ENCODE measurements at places on chromosomes 7 and 10.
A peak's percentile ranks its signal among the peaks of the same experiment; 100 is the strongest.

DNA sequence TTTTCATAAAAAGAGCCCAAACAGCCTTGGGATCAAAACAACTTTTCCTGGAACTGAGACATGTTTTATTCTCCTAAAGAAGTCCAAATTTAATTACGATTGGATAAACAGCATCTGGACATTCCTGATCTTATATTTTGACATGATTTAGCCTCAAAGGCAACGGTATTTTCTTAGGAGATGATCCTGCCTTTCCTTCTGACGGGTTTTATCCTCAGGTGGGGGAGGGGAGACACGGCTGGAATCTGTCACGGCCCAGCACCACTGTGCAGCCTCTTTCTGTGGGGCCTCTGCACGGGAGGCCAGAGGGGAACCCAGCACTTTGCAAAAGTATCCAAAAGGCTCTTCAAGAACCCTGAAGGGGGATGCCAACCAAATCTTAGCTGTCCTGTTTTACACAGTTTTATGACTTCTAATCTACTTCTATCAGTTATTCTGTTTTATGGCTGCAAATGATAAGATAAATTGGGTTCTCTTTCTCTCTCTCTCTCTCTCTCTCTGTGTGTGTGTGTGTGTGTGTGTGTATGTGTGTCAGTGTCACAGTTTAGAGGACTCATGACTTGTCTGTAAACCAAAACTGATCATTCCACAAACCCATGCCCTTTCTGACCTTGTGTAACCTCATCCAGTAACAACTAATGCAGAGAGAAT lies 321.1 kb upstream of the NPVF start:
- H3K27ac ChIP-seq: no peak overlapping the region
- no peaks in the 10 kb centered on the region for H3K4me1 ChIP-seq
- H3K36me3 ChIP-seq: no peaks in the 10 kb centered on the region
- H3K4me3 ChIP-seq: no peak overlapping the region
- DNase-seq: no peak

DNA sequence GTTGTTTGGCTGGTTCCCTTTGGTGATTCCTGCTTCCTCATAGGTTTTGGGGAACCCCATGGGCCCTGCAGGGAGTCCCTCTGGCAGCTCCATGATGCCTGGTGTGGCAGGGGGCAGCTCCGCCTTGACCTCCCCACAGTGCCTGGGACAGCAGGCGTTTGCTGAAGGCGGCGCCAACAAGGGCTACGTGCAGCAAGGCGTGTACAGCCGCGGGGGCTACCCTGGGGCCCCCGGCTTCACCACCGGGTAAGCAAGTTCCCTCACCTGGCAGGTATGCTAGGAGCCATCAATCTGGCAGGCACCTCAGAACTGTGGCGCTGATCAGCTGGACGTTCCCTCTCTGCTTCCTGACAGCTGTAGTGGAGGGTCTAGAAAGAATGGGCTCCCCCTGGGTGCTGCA lies 8.3 kb downstream of the ZMIZ2 start:
- H3K27me3 ChIP-seq: no peaks in the 10 kb centered on the region
- H3K4me1 ChIP-seq: no peaks in the 10 kb centered on the region
- H3K36me3 ChIP-seq: no peaks in the 10 kb centered on the region

GRCh38 chr10:125248489-125248888 lies 88.1 kb upstream of the CTBP2 start:
- no peak overlapping the region for H3K4me3 ChIP-seq
- H3K4me1 ChIP-seq: no peaks in the 10 kb centered on the region
- H3K27ac ChIP-seq: no peak overlapping the region
- H3K36me3 ChIP-seq: no peaks in the 10 kb centered on the region

- DNase-seq: no peak
- no peaks in the 10 kb centered on the region for H3K36me3 ChIP-seq
- no peak overlapping the region for H3K27ac ChIP-seq
Observed at GRCh38 chr10:55782181-55782580, 578.9 kb downstream of the ZWINT start.

GRCh38 chr7:36486336-36486735 lies 96.7 kb downstream of the ANLN start:
- no peak overlapping the region for H3K4me3 ChIP-seq
- no peak for DNase-seq
- H3K36me3 ChIP-seq: no peaks in the 10 kb centered on the region
- peaks cover 12% of the 10 kb centered on the region for H3K4me1 ChIP-seq
- H3K27ac ChIP-seq: no peak overlapping the region

DNA sequence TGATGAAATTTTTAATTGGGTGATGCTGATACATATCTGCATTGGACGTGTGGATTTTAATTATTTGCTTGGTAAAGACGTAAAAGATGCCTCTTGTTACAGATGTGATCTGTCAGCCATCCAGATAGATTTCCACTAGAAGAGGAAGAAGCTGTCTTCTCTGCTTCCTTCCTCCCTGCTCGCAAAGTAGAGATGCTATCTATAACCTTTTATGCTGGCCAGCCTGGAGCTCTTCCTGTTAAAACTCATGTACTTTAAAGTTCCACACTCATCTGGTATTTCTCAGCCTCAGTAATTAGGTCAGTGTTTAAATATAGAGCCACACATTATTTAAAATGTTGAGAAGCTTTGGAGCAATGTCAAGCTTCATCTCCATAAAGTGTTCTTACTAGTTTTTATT lies 51.2 kb upstream of the TMEM229A start:
- no peak overlapping the region for H3K4me3 ChIP-seq
- no peaks in the 10 kb centered on the region for H3K4me1 ChIP-seq
- no peaks in the 10 kb centered on the region for H3K27me3 ChIP-seq
- DNase-seq: no peak
- H3K36me3 ChIP-seq: no peaks in the 10 kb centered on the region

DNA sequence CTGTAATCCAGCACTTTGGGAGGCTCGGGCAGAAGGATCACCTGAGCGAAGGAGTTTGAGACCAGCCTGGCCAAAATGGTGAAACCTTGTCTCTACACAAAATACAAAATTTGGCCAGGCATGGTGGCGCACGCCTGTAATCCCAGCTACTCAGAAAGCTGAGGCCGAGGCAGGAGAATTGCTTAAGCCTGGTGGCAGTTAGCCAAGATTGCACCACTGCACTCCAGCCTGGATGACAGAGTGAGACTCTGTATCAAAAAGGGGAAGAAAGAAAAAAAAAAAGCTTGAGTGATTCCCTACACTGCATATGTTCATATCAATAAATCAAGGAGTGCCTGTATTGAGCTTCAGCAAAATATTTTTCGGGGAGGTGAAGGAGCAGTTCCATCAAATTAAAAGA lies 45.8 kb upstream of the SRRM3 start:
- no peak overlapping the region for H3K4me3 ChIP-seq
- H3K4me1 ChIP-seq: no peaks in the 10 kb centered on the region
- no peaks in the 10 kb centered on the region for H3K27me3 ChIP-seq
- no peaks in the 10 kb centered on the region for H3K36me3 ChIP-seq
- H3K27ac ChIP-seq: no peak overlapping the region
- DNase-seq: no peak

- H3K27me3 ChIP-seq: no peaks in the 10 kb centered on the region
- 0 out of 2 replicates have a peak, but pooled peaks cover 3% of the 10 kb centered on the region for H3K4me1 ChIP-seq
- H3K4me3 ChIP-seq: no peak overlapping the region
Observed at GRCh38 chr10:102291221-102291905, 46.0 kb downstream of the GBF1 start.

DNA sequence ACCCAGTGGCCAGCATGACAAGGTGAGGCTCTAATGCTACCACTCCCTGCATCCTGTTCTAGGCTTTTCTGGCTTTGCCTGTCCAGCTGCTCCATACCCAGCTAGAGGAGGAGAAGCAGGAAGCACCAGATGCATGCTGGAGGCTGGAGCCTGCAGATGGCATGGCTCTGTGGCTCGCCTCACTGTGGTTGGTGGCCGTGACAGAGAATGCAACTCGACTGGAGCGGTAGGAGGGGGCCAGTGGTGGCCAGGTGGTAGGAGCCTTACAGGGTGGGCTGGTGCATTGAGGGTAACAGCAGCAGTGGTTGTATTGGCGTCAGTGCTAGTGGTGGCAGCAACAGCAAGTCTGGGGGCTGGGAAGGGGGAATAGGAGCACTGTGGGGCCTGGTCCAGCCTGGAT lies 128.6 kb downstream of the ZNF248 start:
- H3K27me3 ChIP-seq: no peaks in the 10 kb centered on the region
- no peaks in the 10 kb centered on the region for H3K36me3 ChIP-seq
- no peak for DNase-seq
- no peaks in the 10 kb centered on the region for H3K4me1 ChIP-seq
- no peak overlapping the region for H3K27ac ChIP-seq

GRCh38 chr10:31383810-31384588 lies 65.0 kb downstream of the ZEB1 start:
- H3K27me3 ChIP-seq: no peaks in the 10 kb centered on the region
- no peaks in the 10 kb centered on the region for H3K4me1 ChIP-seq
- H3K4me3 ChIP-seq: no peak overlapping the region
- no peak overlapping the region for H3K27ac ChIP-seq

GRCh38 chr7:135980665-135981180 lies 3.6 kb upstream of the MTPN start:
- no peak overlapping the region for H3K27ac ChIP-seq
- H3K4me1 ChIP-seq: peaks cover 14% of the 10 kb centered on the region
- no peaks in the 10 kb centered on the region for H3K36me3 ChIP-seq
- no peak for DNase-seq

DNA sequence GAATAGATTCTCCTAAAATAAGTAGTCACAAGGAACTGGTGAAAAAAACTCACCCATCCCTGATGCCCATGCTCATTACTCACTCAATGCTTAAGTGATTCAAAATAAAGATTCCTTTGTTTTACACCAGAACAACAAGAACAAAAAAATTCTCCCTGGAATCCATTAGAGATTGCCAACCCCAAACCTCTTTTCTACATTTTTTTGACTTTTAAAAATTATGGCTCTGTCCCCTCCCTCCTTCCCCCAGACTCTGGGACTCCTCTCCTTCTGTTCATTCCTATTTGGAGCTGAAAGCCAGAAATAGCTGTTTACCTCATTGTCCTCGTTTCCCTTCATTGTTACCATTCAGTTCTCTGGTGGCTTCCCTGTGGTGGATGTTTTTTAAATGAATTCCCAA lies 63.2 kb upstream of the FHIP2A start:
- no peaks in the 10 kb centered on the region for H3K36me3 ChIP-seq
- no peak for DNase-seq
- H3K27ac ChIP-seq: no peak overlapping the region

GRCh38 chr7:79292834-79293233 lies 160.6 kb downstream of the MAGI2 start:
- no peak for DNase-seq
- peak overlapping the region; percentile 0 for H3K27ac ChIP-seq
- H3K4me3 ChIP-seq: no peak overlapping the region
- H3K36me3 ChIP-seq: no peaks in the 10 kb centered on the region
- H3K27me3 ChIP-seq: no peaks in the 10 kb centered on the region
- peaks cover 8% of the 10 kb centered on the region for H3K4me1 ChIP-seq

DNA sequence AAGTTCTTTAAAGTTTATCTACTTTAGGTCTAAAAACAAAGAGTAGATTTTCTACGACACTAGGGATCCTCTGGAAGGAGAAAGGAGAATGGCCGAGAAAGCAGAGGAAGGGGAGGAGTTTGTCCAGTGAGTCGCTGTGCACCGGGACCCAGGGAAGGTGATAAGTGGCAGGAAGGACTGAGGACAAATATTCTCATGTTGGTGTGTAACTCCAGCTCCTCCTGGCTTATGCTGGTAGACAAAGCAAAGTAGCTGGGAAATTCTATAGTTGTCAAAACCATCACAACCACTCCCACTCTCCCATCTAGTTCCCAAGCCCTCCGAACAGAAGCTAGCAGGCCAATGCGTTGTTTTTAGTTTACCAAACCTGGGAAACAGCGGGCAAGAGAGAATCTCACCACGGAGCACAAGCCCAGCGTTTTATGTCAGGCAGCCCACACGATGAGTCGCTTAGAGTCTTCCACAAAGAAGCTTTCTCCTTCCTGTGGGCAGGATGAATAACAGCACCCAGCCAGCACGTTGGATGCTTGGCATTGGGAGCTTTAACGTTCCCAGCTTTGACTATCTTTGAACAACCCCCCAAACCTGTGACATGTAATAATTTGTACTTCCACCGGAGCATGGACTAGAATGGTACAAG lies 32.9 kb upstream of the JCAD start:
- no peak overlapping the region for H3K4me3 ChIP-seq
- no peak overlapping the region for H3K27ac ChIP-seq
- no peaks in the 10 kb centered on the region for H3K27me3 ChIP-seq
- DNase-seq: no peak

GRCh38 chr7:135100856-135101255 lies 47.0 kb upstream of the TMEM140 start:
- no peaks in the 10 kb centered on the region for H3K27me3 ChIP-seq
- H3K4me1 ChIP-seq: peaks cover 37% of the 10 kb centered on the region
- H3K4me3 ChIP-seq: no peak overlapping the region
- no peak for DNase-seq

- H3K4me3 ChIP-seq: no peak overlapping the region
- H3K27me3 ChIP-seq: no peaks in the 10 kb centered on the region
- H3K36me3 ChIP-seq: no peaks in the 10 kb centered on the region
- no peaks in the 10 kb centered on the region for H3K4me1 ChIP-seq
- H3K27ac ChIP-seq: no peak overlapping the region
- no peak for DNase-seq
Observed at GRCh38 chr10:124955868-124956267, 13.9 kb downstream of the ZRANB1 start.

- no peak overlapping the region for H3K27ac ChIP-seq
- no peak overlapping the region for H3K4me3 ChIP-seq
- no peak for DNase-seq
Observed at GRCh38 chr7:81036057-81036456, 117.2 kb upstream of the SEMA3C start.

GRCh38 chr10:121873236-121873635 lies 54.6 kb downstream of the ATE1 start:
- H3K36me3 ChIP-seq: peaks cover 4% of the 10 kb centered on the region
- DNase-seq: no peak
- no peak overlapping the region for H3K27ac ChIP-seq
- H3K4me1 ChIP-seq: no peaks in the 10 kb centered on the region
- H3K27me3 ChIP-seq: no peaks in the 10 kb centered on the region
- H3K4me3 ChIP-seq: no peak overlapping the region

DNA sequence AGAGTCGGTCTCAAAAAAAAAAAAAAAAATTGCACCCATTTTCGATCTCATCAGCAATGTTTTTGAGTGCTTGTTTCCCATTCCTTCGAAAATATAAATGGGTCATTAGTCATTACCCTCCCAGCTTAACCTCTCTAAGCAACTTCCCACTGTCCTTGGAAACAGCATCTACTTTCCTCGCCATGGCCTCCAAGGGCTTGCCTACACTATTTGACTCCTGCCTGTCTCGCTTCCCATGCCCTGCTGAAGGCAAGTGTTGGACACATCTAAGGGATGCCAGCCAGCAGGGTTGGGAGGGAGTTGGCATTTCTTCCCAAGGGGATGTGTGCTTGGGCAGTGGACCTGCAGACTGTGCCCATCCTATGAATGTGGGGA lies 12.7 kb upstream of the RHBDD2 start:
- no peaks in the 10 kb centered on the region for H3K27me3 ChIP-seq
- no peak overlapping the region for H3K27ac ChIP-seq
- no peaks in the 10 kb centered on the region for H3K36me3 ChIP-seq
- no peak for DNase-seq

DNA sequence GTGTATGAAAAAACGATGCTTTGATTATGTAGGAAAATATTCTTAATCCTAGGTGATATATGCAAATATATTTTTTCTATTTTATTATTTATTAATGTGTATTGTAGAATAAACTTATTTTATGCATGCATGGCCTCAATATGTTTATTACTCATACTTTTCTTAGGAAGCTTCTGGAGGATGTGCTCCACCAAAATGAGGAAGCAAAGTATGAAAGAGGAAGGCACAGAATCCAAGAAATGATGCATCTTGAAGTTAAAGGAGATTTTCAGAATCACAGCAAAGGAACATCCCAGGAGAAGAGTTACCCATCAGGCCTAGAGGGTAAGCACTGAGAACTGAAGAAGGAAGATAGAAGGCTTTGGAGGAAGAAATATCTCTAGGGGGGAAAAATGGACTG lies 35.0 kb upstream of the MRPS16 start:
- H3K27me3 ChIP-seq: no peaks in the 10 kb centered on the region
- no peak for DNase-seq
- no peak overlapping the region for H3K4me3 ChIP-seq
- no peak overlapping the region for H3K27ac ChIP-seq
- no peaks in the 10 kb centered on the region for H3K4me1 ChIP-seq
- H3K36me3 ChIP-seq: no peaks in the 10 kb centered on the region

All from Caco-2 (cell line).